LoVo (cell line): ENCODE measurements at places on chromosomes 3 and 15.

DNA sequence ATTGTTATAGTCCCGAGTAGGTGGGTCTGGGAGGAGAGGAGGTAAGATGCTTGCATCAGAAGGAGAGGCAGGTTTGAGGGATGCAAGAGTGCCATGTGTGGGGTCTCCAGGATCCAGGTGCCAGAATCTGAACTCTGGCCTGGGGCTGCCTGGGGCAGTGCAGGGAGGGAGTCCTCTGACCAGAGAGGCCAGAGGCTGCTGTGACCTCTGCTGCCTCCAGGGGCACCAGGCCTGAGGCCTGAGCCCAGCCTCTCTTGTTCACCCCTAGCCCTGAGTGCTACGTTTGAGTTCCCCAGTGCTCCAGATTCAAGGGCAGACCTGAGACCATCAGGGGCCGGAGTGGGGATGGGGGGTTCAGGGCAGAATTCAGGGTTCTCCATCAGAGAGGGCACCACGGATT, 7.4 kb downstream of the SLC38A3 start:
- DNase-seq = no peak

DNA sequence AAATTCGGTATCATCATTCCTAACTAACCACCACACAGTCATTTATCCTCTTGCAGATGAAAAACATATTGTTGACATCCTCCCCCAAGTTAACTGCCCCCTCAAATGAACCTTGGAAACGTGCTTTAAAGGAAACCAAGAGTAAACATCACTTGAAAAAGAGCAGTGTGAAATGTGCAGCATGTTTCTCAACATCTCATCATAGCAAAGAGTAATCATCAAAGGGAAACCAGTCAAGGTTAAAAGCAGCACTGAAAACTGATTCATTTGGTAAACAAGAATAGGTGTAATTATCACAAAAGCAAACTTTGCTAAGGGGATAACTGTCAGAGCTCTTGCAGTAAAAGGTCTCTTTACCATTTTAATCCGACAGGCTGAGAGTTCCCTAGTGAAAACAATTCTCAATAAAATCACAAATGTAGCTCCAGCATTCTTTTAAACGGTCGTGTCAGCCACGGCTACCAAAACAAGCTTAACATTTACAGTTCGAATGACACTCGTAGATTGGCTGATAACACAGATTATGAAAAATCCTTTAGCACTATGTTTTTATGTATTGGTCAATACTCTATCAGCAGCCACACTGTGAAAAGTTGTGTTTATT, 461.0 kb downstream of the GBE1 start:
- peak; percentile 2 for DNase-seq

- no peak for DNase-seq
Observed at GRCh38 chr3:151379083-151379734, 5.3 kb downstream of the P2RY12 start.

DNA sequence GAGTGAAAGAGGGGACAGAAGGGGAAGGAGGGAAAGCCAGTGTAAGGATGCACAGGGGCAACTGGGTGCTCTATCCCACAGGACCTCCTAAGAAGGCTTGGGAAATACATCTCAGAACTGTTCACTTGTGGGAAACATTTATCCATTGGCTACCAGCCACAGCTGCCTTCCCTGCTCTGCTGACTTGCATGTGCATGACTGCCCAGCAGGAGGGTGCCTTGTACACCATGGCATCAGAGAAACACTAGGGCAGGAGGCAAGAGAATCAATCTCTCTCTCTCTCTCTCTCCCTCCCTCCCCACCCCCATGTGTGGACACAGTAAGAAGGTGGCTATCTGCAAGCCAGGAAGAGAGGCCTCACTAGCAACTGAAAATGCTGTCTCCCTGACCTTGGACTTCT, 62.9 kb upstream of the ZBTB38 start:
- no peak for DNase-seq

- DNase-seq = no peak
Observed at GRCh38 chr3:94280958-94281357, 218.1 kb downstream of the NSUN3 start.

GRCh38 chr3:11145888-11146287, 8.4 kb upstream of the HRH1 start:
- peak; percentile 20 for DNase-seq

DNA sequence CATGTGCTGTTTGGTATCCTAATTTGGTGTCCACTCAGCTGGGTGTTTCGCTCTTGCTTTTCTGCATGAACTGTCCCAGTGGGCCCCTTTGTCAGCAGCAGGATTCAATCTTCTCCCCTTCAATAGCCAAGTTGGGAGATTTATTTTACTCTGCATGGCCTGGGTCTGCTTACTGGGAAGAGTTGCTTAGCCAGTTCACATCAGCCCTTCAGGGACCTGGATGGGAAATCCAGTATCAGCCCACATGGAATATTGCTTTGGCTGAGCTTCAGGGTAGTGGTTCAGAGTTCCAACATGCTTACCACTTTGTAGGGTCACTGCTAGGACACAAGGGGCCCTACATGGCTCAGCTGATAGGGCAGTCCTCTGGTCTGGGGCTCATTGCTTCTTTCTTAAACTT, 93.0 kb upstream of the BOC start:
- DNase-seq = no peak

GRCh38 chr3:129501630-129502029, 26.8 kb upstream of the RHO start:
- no peak for DNase-seq

- DNase-seq = no peak
Observed at GRCh38 chr3:195803289-195803908, 8.3 kb downstream of the MUC4 start.

GRCh38 chr15:36075333-36075732, 504.1 kb upstream of the CDIN1 start:
- DNase-seq = no peak

DNA sequence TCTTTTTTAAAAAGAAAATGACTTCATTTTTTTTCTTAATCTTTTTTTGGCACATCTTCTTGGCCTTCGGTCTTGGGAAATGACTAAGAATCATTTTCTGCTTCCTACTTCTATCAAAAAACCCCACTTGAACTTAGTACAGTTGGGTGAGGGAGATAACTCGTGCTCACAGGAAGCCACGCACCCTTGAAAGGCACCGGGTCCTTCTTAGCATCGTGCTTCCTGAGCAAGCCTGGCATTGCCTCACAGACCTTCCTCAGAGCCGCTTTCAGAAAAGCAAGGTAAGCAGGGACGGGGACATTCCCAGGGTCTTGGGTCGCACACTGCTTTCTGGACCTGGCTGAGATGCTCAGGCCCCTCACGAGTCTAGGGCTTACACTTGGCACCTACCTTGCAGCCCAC, at the start of gene CCR4:
Gene CCR4, plus strand, starts transcription at position 235 of the 402 bp plus-strand sequence. CDS start 1,779 bp downstream, outside the sequence.
- DNase-seq = no peak
